ENCODE measurements at places on chromosomes 3 and 15.
A peak's percentile ranks its signal among the peaks of the same experiment; 100 is the strongest.

GRCh38 chr3:29202378-29202777 is 78.5 kb upstream of the RBMS3 start:
- peak; percentile 84 for DNase-seq

- DNase-seq, result no peak
These were observed 39.8 kb downstream of the ZFAND6 start for GRCh38 chr15:80099241-80099640.

- no peak for DNase-seq
These were observed 121.7 kb downstream of the ARNT2 start for GRCh38 chr15:80525853-80526252.

- DNase-seq, result no peak
These were observed 63.8 kb downstream of the SLCO2A1 start for GRCh38 chr3:133965906-133966305.

DNA sequence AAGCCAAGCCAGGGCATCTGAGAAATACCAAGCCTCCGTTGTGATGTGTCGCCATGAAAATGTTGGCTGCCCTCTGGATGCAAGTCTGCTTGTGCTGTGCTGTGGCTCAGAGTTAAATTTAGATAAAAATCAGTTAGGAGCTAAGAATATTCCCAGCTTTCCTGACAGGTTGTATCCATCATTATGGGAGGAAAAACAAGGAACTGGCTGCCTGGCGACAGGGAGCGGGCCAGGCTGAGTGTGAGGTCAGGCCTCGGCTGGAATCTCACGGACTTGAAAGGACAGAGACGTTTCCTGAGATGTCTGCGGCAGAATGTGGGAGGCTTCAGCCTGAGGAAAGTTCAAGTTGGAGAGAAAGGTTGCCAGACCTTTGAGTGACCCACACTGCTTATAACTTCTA is 213.8 kb downstream of the THSD4 start:
- no peak for DNase-seq

All from EL (cell line).